ENCODE measurements at places on chromosomes 12 and 14. TPM values are rescaled to one million over a fixed set of nuclear protein-coding genes. Genes with fewer than 3 reads are reported as not detected.

DNA sequence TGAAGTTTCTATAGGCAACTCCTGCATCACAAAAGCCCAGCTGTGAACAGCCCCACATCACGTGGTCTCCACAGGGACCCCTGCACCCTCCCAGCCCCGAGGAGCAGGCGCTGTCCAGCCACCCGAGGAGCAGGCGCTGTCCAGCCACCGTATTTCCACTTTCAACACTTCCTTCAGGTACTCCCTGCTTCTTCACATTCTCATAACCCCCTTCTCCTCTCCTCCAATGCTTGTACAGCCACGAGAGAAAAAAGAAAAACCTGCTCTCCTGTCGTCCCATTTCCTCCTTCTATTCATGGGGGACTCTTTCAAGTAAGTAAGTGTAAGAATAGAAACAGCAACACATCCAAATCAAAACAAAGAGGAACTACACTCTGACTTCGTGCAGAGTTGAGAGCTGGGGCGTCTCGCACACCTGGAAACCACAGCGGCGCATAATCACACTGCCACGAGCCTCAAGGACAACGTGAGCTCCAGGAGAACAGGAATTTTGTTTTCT is 11.9 kb downstream of the CDC42BPB start:
- DNase-seq = no peak

DNA sequence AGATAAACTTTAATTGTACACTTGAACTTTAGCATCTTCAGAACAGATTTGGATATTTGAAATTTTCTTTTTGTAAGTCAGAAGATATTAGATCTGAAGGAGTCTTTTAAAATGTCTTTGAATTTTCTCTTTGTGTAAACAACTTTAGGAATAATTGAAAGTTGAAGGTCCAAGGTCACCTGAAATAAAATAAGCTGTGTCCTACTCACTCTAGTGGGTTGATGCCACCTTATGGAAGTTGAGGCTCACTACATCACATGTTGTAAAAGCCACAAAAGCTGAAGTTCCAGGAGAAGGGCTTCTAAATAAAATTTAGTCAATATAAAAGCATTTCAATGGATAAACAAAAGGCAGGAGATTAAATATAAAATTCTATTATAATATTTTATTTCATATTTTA is 122.0 kb upstream of the ATXN7L3B start:
- no peak for DNase-seq

DNA sequence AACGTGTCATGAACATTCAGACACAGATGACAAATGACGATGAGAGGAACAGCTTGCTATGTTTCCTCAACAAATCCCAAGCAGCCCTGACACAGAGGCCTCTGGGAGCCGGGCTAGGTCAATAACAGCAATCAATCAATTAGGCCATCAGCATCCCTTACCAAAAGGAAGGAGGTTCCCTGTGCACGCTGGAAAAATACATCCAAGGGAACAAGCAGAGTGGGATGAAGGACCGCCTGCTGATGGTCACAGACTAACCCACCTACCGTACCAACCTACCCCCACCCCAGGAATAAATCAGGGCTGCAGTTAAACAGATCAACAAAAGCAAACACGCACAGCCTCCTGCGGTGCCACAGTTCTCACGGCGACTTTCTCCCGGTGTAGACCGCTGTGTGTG is 265.1 kb upstream of the SFSWAP start:
- no peak for DNase-seq

DNA sequence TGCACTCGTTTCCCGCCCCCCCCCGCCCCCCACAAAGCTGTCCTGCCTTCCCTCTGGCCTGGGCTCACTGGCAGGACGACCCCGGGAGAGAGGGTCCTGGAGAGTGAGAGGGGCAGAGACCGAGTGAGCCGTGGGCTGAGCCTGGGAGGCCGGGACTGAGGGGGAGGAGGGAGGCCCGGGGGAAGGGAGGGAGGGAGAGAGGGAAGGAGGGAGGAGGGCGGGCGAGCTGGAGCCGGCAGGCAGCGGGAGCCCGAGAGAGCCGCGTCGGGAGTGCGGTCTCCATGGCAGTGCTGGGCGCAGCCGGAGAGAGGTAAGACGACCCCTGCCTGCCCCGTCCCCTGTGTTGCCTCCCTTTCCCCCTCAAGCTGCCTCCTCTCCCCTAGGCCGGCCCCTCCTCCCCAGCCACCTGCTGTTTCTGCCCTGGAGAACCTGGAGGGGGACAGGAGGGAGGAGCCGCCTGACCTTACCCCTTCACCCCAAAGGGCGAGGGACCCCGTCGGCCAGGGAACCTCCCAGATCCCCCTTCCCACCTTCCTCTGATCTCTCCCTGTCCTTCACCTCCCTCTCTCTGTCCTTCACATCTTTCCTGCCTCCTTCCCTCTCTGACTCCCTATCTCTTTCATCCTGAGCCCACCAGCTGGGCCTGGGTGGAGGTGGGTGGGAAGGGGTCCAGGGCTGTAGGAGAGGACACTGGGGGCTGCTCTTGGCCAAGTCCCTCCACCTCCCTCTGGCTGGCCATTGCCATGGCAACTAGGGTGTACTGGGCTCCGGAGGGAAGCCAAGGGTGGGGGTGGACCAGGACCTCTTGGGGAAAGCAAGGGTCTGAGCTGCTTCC is at the start of gene GPR162:
TSS of gene GPR162 (plus strand) at position 231 of the 835 bp plus-strand sequence. CDS start 2,078 bp downstream, outside the sequence.
- no peak for DNase-seq

LUM gene
- 19.5 TPM for total RNA-seq

GRCh38 chr12:104163631-104164030 is 25.6 kb upstream of the NFYB start:
- DNase-seq = no peak

HOXC5 gene
- total RNA-seq = 1.1 TPM

Measured in esophagus squamous epithelium (tissue), 5 donors.